ENCODE measurements at places on chromosomes 2 and 18.

DNA sequence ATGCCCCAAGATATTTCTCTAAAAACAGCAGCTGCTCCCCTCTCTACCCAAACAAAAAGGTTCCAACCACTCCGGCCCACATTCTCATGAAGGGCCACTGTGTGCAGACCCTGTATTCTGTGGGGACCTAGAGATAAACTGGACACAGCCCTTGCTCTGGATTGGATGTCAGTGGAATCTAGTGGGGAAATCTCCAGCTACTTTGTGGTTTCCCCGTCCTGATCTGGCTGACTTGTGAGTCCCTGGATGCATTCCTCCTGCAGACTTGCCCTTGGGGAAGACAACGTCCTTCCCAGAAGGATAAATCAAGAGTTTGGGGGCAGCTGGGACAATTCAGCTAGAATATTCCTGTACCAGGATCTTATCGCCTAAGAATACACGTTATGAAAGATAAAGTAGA is 151.1 kb downstream of the FSHR start:
- no peak for DNase-seq

DNA sequence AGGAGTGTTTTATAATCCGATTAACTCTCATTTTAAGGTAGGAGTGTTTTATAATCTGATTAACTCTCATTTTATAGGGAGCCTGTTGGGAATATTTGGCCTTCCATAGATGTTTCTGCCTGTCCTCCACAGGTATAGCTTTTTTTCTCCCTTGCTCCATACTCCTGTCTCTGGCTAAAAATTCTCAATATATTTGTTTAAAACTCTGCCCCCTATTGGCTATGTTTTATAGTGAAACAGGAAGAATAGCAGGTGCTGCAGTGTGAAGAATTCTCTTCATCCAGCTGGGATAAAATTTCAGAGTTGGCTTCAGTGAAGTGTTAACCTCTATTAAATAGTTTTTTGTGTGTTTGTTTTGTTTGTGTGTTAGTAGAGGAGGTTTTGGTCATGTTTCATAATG is 1046.0 kb upstream of the TMEFF2 start:
- no peak for DNase-seq

GRCh38 chr2:51789918-51790317 is 758.0 kb upstream of the NRXN1 start:
- DNase-seq = no peak

- no peak for DNase-seq
Measured at GRCh38 chr2:228507870-228508269, 326.4 kb upstream of the SPHKAP start.
